ENCODE measurements at places on chromosomes 12 and 14. TPM values are rescaled to one million over a fixed set of nuclear protein-coding genes. Genes with fewer than 3 reads are reported as not detected.

MDGA2 gene
- not detected for total RNA-seq

DIO2 gene
- total RNA-seq, result not detected

RAD9B gene
- total RNA-seq, result 0.30 TPM

GUCY2C gene
- not detected for total RNA-seq

KRT2 gene
- total RNA-seq, result not detected

PZP gene
- total RNA-seq, result 0.97 TPM

DPY19L2 gene
- total RNA-seq, result 1.9 TPM

RIN3 gene
- 4.1 TPM for total RNA-seq

RNF212B gene
- not detected for total RNA-seq

ACTR10 gene
- total RNA-seq, result 53.8 TPM

AKAP5 gene
- total RNA-seq, result 0.65 TPM

C14orf180 gene
- not detected for total RNA-seq

LPCAT3 gene
- total RNA-seq, result 4.9 TPM

PTPRB gene
- total RNA-seq, result 92.9 TPM

TMEM121 gene
- total RNA-seq, result 10.3 TPM

PSMB11 gene
- total RNA-seq, result not detected

OLR1 gene
- total RNA-seq, result not detected

CACNA1C gene
- total RNA-seq, result not detected

RNFT2 gene
- total RNA-seq, result 1.3 TPM

FAM234B gene
- total RNA-seq, result 6.2 TPM

MYF5 gene
- not detected for total RNA-seq

MFAP5 gene
- not detected for total RNA-seq

PLEKHA5 gene
- 8.1 TPM for total RNA-seq

OR10G3 gene
- total RNA-seq, result not detected
